ENCODE measurements at places on chromosomes 3 and 15.

- DNase-seq = no peak
These were observed 1.2 kb downstream of the CHST2 start for GRCh38 chr3:143120716-143121240.

DNA sequence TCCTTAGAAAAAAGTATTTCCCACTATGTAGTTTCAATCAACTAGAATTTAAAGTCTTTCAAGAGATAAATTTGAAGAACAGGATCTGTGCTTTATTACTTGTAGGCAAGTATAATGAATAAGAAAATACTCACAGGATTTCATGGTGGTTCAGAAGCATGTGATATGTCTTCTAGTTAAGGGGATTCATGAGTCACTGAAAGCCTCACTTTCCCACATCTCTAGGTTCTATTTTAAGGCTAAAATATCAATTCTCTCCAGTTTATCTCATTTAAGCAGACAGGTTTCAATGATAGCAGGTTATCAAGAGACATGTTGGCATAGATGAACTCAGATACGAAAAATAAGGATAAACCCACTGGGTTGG is 437.8 kb upstream of the BCHE start:
- DNase-seq = no peak

DNA sequence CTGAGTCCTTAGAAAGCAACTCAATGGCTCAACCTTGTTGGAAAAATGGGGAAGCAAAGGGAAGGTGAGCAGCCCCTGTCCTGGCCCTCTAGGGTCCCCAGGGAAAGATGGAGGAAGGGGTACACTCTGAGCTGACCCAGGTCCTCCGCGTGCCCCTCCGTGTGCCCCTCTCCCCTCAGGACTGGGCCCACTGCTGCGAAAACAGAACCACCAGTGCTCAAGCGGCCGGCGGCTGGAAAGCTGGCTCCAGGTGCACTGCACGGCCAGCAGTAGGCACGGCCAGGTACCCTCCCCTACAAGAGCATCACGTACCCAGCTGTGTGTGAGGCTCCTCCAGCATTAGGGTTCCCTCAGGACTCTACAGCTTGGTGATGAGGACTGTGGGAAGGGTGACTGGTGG is 26.3 kb downstream of the RAB43 start:
- DNase-seq = no peak

GRCh38 chr15:66955001-66955516 is 110.3 kb upstream of the SMAD3 start:
- no peak for DNase-seq

- DNase-seq = no peak
These were observed 1762.5 kb downstream of the SI start for GRCh38 chr3:163315786-163316185.
